Heart left ventricle (tissue), 16 donors: ENCODE measurements at places on chromosomes 13 and 19. TPM values are rescaled to one million over a fixed set of nuclear protein-coding genes. Genes with fewer than 3 reads are reported as not detected.

- no peak for DNase-seq
Measured at GRCh38 chr19:13934785-13935109, 3.5 kb downstream of the PODNL1 start.

GRCh38 chr19:55301459-55302317 is 17.9 kb downstream of the BRSK1 start:
- DNase-seq = peak; percentile 96

DNA sequence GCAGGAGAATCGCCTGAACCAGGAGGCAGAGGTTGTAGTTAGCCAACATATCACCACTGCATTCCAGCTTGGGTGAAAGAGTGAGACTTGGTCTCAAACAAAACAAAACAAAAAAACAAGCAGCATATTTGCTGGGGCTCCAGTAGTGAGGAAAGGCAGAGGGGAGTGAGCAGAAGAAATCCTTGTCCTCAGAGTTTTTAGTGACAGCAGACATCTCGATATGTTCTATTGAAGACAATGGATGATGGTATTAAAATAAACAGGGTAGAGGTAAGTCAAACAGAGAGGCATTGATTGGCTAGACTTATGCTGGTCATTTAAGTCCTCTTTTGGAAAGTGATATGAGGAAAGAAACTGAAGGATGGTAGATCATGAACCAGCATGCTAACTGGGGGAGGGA is 19.0 kb downstream of the NLRP7 start:
- no peak for DNase-seq

DNA sequence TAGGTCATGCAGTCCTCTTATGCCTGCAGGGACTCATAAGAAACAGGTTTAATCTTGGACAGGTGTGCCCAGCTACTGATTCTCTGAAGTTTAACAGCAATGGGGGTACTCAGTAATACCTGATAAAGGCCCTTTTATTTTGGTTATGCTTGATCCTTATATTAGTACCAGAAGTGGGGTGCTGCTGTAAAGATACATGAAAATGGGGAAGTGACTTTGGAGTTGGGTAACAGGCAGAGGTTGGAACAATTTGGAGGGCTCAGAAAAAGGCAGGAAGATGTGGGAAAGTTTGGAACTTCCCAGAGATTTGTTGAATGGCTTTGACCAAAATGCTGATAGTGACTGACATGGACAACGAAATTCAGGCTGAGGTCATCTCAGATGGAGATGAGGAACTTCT is 14.6 kb upstream of the TMTC4 start:
- DNase-seq = no peak

DNA sequence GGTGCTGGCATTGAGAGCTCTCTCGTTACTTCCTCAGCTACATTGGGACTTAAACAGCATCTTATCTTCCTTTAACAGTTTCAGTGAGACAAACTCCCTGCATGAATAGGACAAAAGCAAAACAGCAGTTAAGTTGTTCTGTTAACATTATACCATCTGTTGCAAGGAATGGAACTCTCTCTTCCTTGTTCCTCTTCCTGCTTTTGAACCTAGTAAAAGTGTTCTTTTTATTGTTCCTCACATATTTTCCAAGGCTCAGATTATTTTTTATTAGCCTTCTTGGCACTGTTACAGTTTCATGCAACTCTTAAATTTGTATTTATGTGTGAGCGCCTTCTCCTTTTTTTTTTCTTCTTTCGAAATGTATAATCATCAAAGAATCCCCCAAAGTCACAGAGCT is 202.6 kb upstream of the UFM1 start:
- no peak for DNase-seq

- DNase-seq = no peak
Measured at GRCh38 chr19:50000038-50000840, 24.9 kb downstream of the VRK3 start.

GRCh38 chr19:41944336-41944735 is 14.8 kb downstream of the RABAC1 start:
- DNase-seq = no peak

DNA sequence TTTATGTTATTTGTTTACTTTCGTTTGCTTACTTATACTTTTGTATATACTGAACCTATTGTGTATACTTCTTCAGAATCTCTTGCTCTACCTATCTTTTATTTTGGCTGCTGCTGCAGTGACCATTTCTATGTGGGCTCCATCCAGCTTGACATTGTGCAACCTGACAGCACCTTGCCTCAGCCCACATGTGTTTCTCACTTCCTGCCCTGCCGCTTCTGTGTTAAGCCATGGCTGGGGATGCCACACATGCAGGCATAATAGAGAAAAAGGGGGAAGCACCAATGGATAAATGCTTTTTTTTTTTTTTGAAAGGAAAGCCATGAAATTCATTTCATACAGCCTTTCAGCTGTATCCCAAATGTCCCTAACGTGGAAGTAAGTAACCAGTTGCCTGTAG is 147.6 kb downstream of the RBM26 start:
- DNase-seq = no peak

- no peak for DNase-seq
Measured at GRCh38 chr13:99264051-99264450, 5.9 kb upstream of the GPR18 start.

DNA sequence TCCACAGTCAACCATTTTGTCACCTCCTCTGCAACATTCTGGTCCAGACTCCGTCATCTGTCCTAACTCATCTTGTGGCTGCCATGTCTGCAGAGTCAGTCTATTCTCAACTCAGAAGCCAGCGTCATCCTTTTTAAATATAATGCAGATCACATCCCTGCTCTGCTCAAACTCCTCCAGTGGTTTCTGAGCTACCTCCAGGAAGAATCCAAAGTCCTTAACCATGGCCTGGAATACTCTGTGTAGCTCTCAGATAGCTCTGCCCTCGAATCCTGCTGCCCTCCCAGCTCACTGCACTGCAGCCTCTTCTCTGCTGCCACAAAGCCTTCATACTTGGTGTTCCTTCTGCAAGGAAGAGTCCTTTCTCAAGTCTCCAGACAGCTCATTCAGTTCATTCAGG is 190.8 kb downstream of the FOXO1 start:
- no peak for DNase-seq

DNA sequence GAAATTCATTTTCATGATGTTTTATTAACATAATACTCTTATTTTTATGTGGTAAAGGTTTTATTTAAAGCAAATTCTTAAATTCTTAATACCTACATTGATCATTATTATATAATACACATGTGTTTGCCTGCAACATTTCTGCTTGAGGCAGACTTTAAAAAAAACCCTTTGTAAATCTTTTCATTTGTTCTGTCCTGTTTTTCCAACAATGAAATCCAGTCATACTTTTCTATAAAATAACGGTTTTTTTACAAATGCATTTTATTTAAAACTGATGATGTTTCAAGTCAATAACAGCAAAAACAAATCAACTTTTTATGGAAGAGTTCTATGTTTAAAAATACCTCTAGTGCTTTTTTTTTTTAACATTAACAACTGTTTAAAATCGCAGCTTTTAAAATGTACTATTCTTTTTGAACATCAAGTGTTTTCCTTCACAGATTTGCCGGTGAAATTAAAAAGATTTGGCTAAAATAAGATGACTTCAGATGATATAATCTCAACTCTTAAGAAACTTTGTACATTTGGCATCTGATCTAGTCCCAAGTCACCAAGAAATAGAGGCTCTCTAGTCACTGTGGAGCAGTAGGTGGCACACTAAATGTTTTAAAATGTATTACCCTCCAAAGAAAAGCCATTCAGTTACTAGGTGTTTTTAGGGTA is 5.1 kb downstream of the POU4F1 start:
- DNase-seq = no peak

GRCh38 chr13:22848539-22849052 is 332.2 kb upstream of the SGCG start:
- DNase-seq = no peak

DNA sequence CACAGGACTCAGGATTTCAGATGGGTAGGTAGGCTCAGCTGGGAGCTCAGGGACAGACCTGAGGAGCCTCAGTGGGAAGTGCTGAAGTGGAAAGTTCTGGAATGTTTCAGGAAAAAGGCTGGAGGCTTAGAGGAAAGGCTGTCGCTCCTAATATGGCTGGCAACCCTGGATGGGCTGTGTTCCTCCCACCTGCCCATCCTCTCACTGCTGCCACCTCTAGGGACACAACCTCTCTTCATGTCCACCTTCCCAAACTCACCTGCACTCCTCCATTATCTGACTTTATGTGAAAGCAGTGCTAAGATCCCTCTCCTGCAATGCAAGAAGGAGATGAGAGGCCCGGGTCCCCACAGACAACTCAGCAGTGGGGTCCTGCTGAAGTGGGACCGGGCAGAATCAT is 5.8 kb upstream of the CEACAM21 start:
- DNase-seq = no peak

DNA sequence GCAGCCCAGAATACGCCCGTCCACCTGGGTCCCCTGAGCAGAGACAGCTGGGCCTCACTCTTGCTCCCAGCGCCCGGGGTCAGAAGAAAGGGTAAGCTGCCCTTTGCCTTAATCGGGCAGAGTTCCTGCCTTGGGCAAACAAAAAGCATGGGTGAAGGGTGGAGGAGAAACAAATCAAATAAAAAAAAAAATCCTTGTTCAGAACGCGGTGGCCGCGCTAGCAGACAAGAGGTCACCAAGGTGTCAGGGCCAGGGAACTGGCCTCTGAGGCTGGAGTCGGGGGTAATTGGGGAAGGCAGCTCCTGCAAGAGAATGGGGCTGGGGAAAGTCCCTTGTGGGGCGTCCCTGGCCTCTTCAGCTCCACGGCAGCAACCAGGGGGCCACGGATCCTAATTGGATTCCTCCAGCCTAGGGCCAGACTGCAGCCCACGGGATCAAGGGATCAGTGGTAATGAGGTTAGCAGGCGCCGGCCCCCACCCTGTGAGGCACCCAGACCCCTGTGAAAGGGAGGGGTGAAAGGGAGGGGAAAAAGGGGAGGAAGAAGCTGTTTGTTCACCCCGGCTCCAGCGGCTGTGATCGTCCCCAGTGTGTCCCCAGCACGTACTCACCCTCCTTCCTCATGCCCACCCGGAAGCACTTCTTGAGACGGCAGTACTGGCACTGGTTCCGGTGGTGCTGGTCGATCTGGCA is 5.5 kb downstream of the NR2F6 start:
- DNase-seq = no peak

DNA sequence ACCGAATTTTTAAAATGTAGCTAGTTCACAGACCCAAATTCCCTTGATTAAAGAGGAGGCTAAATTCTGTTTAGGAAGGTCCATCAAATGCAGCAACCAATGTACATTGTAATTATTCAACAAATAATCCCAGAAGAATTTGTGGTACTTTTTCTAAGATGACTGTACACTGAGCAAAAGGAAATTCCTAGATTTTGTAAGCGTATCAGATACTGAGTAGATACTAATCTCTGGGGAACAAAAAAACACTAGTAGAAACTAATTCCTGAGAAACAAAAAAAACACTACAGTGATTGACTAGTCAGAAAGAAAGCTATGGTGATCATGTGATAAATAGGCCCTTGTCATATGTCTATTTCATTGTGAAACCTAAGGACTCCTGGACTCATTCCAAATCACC is 246.1 kb downstream of the PCDH17 start:
- no peak for DNase-seq

- no peak for DNase-seq
Measured at GRCh38 chr13:99383511-99383921, 76.3 kb upstream of the GPR183 start.

GRCh38 chr13:108902405-108903155 is 273.2 kb downstream of the MYO16 start:
- DNase-seq = no peak

- DNase-seq = no peak
Measured at GRCh38 chr13:66700117-66700601, 530.0 kb downstream of the PCDH9 start.

GRCh38 chr19:8194528-8195267 is 14.5 kb upstream of the CERS4 start:
- DNase-seq = peak; percentile 23

DNA sequence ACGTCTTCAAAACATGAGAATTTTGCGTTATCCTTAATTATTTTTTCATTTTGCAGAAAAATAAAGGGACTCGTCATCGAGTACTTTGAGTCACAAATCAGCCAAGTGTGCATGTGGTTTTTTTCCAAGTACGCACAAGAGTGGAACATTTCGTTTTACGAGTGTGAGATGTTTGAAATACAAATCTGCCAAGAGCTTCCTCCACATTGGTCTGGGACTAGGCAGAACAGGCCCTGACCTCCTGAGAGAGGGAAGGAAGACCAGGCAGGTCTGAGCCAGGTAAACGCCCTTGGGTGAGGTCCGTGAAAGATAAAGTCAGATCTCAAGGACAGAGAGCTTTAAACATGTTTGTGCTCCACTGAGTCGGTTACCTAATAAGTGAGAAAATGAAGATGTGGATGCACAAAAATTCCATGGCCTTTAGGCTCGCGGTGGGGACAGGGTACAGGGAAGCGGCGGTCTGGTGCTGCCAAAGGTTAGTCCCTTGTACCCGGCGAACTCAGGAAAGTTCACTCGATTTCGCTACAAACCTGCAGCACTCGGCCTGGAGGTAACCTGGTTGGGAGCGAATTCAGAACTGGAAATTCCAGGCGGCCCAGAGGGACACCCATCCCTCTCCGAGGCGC is 473 bp upstream of the ITM2B start:
- no peak for DNase-seq

DNA sequence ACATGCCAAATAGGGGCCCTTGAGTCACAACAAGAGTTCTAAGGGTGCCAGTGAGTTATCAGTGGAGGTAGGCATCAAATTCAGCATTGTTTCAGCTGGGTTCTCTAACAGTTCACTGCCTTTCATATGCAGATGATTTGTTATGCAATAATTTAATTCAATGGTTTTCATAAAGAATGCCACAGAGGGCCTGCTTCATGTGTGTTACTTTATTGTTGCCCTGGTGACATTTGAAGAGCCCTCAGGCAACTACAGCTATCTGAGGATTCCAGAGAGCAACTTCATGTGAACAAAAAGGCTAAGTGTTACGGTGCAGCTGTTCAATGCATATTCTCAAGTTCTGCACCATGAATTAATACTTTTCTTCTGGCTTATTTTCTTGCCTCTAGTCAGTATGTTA is 43.1 kb upstream of the STARD13 start:
- DNase-seq = no peak

Gene PEX11G
- 1.4 TPM for total RNA-seq

Gene C19orf25
- total RNA-seq = 12.6 TPM

Gene CRX
- not detected for total RNA-seq

Gene STX10
- 37.2 TPM for total RNA-seq

Gene GATAD2A
- total RNA-seq = 30.5 TPM

Gene ZNF134
- 13.1 TPM for total RNA-seq

Gene CEACAM1
- 8.3 TPM for total RNA-seq

Gene PDX1
- not detected for total RNA-seq

Gene SLC7A10
- total RNA-seq = not detected

Gene TEX26
- not detected for total RNA-seq

Gene ONECUT3
- not detected for total RNA-seq

Gene MEDAG
- 8.4 TPM for total RNA-seq

Gene CEACAM8
- not detected for total RNA-seq

Gene LRRC8E
- total RNA-seq = 1.0 TPM

Gene CEACAM7
- not detected for total RNA-seq
